MCF 10A (cell line): ENCODE measurements at places on chromosomes 16 and 17.

DNA sequence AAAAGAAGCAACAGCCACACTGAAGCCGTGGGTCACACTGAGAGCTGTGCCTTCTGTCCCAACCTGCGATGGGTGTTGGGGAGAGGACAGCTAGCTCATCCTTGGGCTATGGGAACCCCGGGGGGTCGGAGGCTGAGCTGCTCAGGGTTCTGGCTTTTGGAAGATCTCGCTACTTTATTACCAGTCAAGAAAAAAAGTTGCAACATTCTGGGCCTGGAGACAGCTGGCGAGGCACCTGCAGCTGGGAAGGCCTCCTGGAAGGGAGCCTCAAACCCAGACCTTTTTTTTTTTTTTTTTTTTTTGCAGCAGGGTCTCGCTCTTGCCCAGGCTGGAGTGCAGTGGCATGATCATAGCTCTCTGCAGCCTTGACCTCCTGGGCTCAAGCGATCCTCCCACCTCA lies 24.9 kb downstream of the TPSD1 start:
- DNase-seq: no peak

- DNase-seq: no peak
Observed at GRCh38 chr17:65790241-65790640, 228.8 kb upstream of the AXIN2 start.

GRCh38 chr17:54956791-54957190 lies 11.7 kb downstream of the COX11 start:
- no peak for DNase-seq

- DNase-seq: no peak
Observed at GRCh38 chr17:4610162-4610561, 25.8 kb downstream of the SMTNL2 start.

DNA sequence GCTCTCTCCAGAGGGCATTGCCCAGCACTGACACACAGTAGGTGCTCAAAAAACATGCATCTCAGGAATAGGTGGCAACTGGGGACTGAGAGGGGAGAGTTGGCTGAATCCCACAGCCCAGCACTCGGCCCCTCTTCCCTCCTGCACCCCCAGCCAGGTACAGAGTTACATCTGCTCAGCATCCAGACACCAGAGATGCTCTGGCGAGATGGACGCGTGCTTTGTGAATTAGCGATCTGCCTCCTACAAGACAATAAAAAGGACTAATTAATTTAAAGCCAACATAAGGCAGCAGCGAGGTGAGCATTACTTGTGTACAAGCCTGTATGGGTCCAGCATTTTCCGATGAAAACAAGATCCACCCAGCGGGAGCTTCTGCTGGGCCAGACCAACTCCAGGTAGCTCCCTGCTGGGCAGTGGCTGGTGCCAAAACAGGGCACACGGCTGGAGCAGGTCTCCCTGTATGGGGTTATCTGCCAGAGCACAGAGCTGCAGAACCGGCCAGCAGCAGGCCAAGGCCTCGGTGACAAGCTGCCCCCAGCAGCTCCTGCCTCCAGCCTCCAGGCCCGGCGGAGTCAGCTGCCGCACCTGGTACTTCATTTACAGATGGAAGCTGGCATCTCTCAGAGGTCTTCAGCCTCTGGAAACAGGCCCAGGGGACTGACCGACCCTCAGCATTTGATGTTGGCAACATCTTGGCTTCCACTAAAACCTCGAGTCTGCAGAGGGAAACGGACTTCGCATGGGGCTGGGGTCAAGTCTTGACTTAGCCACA lies 219.7 kb upstream of the SDK2 start:
- no peak for DNase-seq

GRCh38 chr16:82152641-82153112 lies 17.3 kb downstream of the MPHOSPH6 start:
- no peak for DNase-seq

DNA sequence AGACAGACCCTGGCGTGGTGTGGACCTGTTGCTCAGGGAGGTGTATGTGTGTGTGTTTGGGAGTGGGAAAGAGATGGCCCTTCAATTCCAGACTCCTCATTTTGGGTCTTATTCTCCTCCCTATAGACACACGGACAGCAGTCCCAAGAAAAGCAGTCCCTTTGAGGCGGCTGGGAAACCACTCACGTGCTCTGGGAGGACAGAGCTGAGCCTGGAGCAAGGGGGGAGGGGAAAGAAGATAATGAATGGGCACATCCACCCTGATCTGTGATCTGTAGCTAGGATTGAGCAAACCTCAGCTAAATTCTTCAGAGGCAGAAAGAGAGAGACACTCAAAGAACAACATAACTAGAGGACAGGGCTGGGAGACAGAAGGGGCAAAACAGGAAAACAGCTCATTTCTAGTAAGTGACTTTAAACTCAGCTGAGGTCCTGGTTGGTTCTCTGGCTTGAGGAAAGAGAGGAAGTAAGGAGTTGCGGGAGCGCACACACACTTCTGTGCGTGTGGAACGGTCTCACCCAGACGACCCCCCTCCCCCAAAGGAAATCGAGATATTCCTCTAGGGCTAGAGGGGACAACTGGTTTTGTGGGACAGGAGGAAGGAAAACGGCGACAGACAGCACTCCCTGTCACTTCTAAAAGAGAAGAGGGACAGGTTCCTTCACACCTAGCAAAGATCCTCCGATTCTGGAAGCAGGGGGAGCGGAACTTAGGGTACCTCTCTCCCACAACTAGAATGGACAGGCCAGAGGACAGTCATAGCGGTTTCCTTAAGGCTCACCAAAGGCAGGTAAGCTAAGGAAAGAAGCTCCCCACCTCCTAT lies 658 bp downstream of the RAB5C start:
- DNase-seq: no peak

GRCh38 chr17:49610883-49611584 lies 35.4 kb downstream of the NXPH3 start:
- DNase-seq: peak; percentile 25

DNA sequence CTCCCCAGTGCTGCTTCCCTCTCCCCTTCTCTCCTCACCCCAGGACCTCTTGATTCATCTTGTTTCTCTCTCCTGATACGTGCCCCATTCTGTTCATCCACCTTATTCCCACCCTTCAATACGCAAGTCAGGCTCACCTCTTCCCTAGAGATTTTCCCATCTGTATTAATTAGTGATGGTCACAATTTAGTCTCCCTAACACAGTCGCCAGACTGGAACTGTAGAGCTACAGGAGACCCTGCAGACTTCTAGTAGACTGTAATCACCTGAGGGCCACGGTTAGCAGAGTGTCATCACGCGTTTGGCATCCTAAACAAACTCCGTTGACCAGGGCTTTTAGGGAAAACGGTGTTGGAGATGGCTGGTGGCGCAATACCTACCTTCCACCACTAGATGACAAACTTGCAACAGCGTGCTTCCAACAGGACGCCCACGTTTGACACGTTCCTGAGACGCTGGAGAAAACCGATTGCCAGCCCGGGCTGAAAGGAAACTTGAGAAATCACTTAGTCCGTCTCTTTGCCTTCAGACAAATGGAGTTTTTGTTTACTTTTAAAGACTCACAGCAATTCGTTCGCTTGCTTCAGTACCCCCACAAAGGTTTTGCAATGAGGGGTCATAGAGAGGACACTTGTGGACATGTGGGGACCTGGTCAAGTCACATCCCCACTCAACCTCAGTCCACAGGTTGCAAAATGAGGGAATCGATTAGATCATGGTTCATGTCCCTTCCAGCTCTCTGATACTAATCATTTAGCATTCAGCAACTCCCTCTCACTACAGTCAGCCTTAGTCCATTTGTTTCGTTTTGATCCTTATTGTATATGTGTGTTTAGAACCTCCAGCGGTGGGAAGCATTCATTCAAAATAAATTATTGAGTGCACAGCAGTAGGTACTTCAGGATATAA lies 20.6 kb downstream of the MYL4 start:
- peak; percentile 95 for DNase-seq

- DNase-seq: no peak
Observed at GRCh38 chr17:67212714-67213417, 32.1 kb downstream of the HELZ start.

DNA sequence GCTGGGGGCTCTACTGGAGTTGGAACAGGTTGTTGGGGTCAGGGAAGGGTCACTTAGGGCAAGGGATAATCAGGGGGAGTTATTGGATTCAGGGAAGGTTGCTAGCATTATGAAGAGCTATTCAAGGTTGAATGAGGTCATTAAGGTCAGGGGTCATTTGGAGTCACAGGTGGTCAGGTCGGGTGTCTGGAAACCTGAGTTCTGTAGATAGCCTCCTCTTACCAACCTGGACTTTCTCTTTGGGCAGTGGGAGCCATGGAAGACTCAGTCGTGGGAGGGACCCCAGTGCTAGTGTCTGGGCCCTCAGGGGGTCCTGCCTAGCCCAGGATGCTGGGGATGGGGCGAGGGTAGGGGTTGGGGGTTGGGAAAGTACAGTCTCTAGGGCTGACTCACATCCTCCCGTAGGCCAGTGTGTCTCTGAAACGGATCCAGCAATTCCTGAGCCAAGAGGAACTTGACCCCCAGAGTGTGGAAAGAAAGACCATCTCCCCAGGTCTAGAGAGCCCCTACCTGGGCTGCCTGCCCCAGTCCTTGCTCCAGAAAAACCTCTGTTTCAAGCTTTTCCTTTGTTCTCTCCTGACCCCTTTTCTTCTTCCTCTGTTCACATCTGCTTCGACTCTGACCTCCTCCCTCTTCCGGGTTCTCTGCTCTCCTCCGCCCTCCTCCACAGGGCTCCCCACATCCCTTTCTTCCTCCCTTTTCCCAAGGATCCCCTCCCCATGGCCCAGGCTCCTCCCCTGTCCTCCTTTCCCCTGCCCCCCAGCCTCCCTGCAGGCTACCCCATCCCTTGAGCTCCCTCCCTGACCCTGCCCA lies 33.5 kb downstream of the ABCC3 start:
- peak; percentile 58 for DNase-seq

GRCh38 chr16:11506741-11507305 lies 79.9 kb downstream of the LITAF start:
- DNase-seq: no peak

- peak; percentile 27 for DNase-seq
Observed at GRCh38 chr17:73231395-73231794, 30.3 kb downstream of the CPSF4L start.

DNA sequence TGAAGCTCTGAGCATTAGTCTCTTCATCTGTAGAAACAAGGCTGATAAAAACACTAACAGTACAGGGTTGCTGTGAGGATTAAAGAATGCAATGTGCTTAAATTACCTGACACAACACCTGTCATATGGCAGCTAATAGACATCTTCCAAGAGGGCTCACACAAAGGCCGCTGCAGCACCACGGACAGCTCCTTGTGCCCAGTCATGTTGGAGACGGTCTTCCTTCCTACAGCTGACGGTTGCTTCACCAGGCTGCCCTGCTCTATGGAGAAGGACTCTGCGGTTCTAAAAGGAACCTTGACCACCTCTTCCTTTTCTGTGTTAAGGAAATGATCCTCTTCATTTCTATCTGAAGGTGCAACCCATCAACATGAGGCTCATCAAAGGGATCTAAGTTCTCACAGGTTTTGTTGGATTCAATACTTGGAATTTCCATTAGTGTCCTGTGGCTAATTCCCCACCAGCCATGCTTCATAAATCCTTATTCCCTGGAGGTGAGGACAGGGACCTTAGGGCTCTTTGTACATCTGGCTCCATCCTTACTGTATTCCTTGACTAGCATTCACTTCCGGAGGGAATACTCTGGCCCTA lies 138.9 kb upstream of the CES5A start:
- DNase-seq: peak; percentile 76

GRCh38 chr16:85844786-85845185 lies 45.3 kb downstream of the COX4I1 start:
- DNase-seq: no peak

DNA sequence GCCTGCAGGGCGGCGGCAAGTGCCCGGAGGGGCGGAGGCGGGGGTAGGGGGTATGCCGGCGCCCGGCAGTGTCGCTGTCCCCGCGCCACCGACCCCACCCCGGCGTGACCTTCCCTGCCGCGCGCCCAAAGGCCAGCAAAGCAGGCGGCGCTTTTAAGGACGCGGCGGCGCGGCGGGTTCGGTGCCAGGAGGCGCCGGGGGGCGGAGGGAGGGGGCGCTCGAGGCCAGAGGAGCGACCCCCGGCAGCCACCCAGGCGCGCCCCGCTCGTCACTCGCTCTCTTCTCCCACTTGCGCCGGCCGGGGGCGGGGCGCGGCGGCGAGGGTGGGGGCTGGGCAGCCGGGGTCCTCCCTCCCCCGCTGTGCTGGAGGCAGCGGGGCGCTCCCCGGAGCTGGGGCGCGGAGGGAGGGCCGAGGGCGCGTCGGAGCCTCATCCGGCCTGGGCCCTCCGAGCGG lies 8.6 kb upstream of the BAHCC1 start:
- no peak for DNase-seq

GRCh38 chr16:4954714-4955113 lies 3.4 kb upstream of the SEC14L5 start:
- no peak for DNase-seq

GRCh38 chr17:32382526-32383223 lies 32.7 kb downstream of the ZNF207 start:
- DNase-seq: no peak

- no peak for DNase-seq
Observed at GRCh38 chr17:79981090-79981489, 54.6 kb downstream of the TBC1D16 start.

GRCh38 chr16:78194948-78195347 lies 95.5 kb downstream of the WWOX start:
- DNase-seq: no peak

DNA sequence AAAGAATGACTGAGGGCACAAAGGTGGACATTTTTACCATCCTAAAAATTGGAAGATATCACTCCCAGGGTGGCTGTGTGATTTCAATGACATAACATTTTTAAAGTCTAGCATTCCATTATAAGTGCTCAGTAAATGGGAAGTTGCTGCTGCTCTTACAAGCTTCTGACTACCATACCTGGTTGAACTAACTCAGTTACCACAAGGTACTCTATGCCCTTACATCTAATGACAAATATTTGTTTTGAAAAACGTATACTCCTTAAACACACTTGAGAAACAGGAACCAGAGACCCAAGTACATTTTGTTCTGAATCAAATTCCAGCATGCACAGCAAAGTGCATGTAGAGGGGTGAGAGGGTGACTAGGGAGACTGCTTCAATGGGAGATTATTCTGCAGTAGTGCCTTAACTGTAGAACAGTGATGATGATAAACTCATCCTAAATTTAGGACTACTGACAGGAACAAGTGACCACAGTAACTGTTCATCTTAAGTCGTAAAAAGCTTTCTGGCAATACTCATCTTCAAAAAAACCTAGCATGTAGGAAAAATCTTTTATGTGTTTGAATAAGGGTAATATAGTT lies 83.5 kb downstream of the KANSL1 start:
- no peak for DNase-seq

GRCh38 chr17:75996665-75997590 lies 3.7 kb upstream of the CDK3 start:
- DNase-seq: peak; percentile 65
